ENCODE measurements at places on chromosomes 3 and 15.

DNA sequence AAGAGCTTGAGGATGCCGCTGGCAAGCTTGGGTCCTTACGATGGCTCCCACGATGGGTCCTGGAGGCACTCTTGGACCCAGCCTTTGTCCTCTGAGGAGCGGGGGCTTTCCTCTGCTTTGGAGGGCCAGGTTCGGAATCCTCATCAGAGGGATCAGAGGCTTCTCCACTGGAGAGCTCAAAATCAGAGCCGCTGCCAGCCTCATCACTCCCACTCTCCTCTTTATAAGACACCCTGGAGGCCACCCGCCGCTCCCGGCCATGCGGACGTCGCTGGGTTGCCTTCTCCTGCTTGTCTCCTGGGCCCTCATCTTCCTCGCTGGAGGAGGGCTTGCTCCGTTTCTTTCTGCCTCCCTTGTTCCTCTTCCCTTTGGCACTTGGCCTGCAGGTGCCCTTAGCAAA lies 20.0 kb downstream of the XPC start:
- DNase-seq, result no peak

GRCh38 chr3:24673596-24673995 lies 178.9 kb upstream of the THRB start:
- DNase-seq, result no peak

DNA sequence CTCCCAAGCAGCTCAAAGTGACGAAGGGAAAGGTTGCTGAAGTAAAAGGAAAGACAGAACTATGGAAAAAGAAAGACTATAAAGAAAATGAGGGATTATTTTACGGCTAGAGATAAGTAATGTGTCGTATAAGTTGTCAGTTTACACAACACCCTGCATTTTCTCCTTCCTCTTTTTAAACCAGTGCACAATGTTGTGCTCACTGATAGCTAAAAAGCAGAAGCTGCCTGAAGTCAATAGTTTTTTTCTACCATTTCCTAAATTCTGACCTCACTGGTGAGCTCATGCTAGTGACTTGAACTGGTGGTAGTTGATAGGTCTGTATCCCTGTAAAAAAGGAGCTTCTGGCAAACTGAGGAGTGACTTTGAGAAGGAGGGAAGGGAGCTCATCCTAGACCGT lies 368.6 kb upstream of the GBE1 start:
- no peak for DNase-seq

GRCh38 chr3:178084938-178085816 lies 451.1 kb upstream of the KCNMB2 start:
- DNase-seq, result peak; percentile 26

- no peak for DNase-seq
These were observed 44.6 kb downstream of the FMN1 start for GRCh38 chr15:33149919-33150318.

DNA sequence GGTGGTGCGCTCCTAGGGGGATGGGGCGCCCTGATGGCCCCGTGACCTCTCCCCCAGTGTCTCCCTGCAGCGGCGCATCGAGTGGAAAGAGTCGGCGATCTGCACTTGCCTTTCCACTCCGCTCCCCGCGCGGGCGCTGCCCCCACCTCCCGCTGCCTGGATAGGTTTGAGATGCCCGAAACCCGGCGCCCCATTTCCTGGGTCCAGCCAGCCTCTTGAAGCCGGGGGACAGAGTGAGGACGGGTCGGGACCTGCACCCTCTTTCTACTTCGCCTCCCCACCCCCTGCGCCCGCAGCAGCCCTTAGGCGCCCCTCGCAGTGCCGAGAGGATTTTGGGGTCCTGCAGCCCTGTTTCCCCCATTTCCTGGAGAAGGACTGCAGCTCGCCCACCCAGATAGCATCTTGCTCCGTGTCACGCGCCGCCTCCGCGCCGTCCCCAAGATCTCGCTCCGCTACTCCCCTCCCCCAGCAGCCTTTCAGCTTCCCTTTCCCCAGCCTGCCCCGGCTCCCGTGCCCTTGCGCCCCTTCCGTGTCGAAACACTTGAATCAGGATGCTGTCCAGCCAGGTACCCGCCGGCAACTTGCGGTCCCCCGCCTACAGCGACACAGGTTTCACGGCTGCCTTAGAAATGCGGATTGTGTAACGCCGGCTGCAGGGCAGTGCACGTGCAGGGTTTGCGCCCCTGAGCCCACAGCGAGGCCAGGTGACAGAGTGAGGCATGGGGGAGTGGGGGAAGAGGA lies 519 bp downstream of the ABHD6 start:
- DNase-seq, result peak; percentile 70

- peak; percentile 8 for DNase-seq
These were observed 17.9 kb upstream of the SKIC8 start for GRCh38 chr15:78317145-78317836.
